ENCODE measurements at places on chromosomes 5 and 9.

DNA sequence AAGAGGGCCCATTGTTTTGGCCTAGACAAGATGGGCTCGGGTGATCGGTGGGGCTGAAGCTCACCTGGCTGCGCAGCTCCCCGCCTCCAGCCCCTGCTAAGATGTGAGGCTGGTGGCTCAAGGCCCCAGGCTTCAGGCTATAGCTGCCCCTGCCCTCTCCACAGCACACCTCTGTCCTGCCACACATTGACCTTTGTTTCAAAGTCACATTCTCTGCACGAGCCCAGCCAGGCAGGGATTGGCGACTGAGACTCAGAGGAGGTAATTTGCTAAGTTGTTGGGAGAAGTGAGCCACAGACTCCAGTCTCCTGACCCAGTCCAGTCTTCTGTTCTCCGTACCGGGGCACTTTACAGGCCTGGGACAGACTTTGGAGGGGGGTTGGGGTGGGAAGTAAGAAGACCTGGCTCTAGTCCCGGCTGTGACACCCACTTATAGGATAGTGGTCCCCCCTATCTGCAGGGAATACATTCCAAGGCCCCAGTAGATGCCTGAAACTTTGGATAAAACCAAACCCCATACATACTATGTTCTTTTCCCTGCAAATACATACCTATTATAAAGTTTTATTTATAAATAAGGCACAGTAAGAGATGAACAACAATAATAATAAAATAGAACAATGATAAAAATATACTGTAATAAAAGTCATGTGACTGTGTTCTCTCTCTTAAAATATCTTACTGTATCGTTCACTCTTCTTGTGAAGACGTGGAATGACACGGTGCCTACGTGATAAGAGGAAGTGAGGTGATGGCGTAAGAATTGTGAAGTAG, 13.3 kb downstream of the PDGFRB start:
- no peak for DNase-seq

DNA sequence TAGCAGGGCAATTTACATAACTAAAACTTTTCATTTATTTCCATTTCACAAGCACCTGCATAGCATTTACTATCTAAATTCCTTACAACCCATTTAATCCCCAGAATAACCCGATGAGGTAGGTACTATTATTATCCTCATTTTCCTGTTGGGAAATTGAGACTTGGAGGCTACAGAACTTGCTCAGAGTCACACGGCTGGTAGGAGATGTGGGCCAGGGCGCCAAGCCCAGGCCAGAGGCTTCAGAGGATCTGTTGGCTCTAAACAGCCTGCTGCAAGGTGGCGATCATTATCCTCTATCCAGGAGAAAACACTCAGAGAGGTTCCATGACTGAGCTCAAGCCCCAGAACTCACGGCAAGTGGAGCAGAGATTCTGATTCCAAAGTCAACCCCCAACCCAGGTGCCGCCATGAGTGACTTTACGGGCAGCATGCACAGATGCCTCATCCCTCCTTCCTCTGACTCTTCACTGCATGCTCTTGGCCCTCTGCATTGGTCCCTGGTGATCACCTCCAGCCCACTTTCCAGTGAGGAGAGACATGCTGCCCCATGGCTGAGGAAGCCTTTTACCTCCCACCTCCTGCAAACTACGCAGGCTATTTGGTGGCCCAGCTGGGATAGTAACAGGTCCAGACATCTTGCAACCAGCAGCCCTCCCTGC, 168.4 kb upstream of the FSTL4 start:
- no peak for DNase-seq

GRCh38 chr5:4781299-4781698, 358.8 kb upstream of the ADAMTS16 start:
- DNase-seq: no peak

- DNase-seq: peak; percentile 56
These were observed 10.9 kb downstream of the PTCH1 start for GRCh38 chr9:95505717-95506427.

GRCh38 chr5:132865668-132866341, 464 bp downstream of the GDF9 start:
- no peak for DNase-seq

- no peak for DNase-seq
These were observed 1543.4 kb downstream of the EFNA5 start for GRCh38 chr5:106127341-106127781.

- no peak for DNase-seq
These were observed 268.3 kb upstream of the WWC1 start for GRCh38 chr5:168023191-168023590.

GRCh38 chr9:76629205-76629990, 134.8 kb upstream of the PCA3 start:
- no peak for DNase-seq

DNA sequence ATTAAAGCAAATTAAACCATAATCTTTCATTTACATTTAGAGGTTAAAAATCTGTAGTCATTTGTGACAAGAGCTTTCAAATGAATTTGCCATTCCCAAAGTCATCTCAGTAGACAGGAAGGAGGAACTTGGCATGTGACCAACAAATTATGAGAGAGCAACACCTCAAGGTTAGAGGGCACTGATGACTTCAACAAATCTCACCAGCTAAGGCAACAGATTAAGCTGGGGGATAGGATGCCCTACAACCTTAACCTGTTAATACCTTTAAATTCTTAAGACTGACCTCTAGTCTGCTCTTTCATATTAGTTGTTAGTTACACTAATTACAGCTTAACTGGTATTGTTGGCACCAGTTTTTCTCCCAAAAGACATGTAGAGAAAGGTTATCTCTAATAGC, 18.4 kb downstream of the POU5F2 start:
- no peak for DNase-seq

GRCh38 chr9:33153001-33153400, 14.1 kb downstream of the B4GALT1 start:
- no peak for DNase-seq

- peak; percentile 12 for DNase-seq
These were observed at the start of gene IL3 for GRCh38 chr5:132060501-132061161. IL3 (plus strand) TSS chr5:132060655; CDS start chr5:132060707, 52 bp downstream.

- DNase-seq: no peak
These were observed 60.7 kb downstream of the MED27 start for GRCh38 chr9:132018957-132019405.
